ENCODE measurements at places on chromosomes 5 and 9.
A peak's percentile ranks its signal among the peaks of the same experiment; 100 is the strongest.

DNA sequence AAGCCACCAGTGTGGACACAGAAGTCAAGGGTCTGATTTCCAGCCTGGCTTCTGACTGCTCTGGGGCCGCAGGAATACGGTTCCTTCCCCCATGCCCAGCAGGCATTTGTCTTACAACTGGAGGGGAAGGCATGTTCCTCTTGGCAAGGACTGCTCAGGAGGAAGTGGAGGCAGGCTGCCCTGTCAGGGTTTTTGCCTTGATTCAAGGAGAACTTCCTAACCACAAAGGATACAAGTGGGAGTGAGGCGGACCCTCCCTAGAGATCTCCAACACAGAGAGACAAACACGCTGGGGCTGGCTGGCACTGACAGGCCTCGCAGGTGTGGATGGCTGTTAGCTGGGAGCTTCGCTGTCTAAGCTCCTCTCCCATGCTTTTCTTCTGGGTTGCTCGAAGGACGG, 19.1 kb downstream of the TGFBI start:
- H3K4me3 ChIP-seq = no peak overlapping the region
- no peaks in the 10 kb centered on the region for H3K36me3 ChIP-seq
- H3K4me1 ChIP-seq = peaks cover 2% of the 10 kb centered on the region
- no peak for DNase-seq
- peak overlapping the region; percentile 16 for H3K27ac ChIP-seq

GRCh38 chr9:21677387-21677786, 125.0 kb upstream of the MTAP start:
- peak overlapping the region; percentile 19 for H3K4me3 ChIP-seq
- H3K27me3 ChIP-seq = no peaks in the 10 kb centered on the region
- peak overlapping the region; percentile 28 for H3K27ac ChIP-seq

- H3K36me3 ChIP-seq = peaks cover 51% of the 10 kb centered on the region
- H3K27ac ChIP-seq = no peak overlapping the region
- no peak overlapping the region for H3K4me3 ChIP-seq
- no peaks in the 10 kb centered on the region for H3K4me1 ChIP-seq
Measured at GRCh38 chr5:1479581-1480188, 34.4 kb upstream of the SLC6A3 start.

DNA sequence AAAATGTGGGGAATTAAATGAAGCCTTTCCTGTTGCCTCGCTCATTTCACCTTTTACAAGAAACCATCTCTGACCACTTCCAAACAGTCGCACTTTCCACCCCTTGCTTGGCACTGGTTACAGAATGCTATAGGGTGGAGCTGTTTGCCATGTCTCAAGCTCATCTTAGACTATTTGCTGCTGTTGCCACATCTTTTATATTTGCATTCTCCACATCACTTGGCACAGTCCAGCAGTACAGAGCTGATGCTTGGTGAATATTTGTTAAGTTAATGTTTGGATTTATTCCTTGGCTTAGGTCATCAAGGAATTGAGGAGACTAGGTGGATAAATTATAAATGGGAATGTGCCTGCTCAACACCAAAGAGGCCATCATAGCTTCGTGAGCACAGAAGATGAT, 53.2 kb downstream of the GNA14 start:
- H3K4me1 ChIP-seq = peaks cover 62% of the 10 kb centered on the region
- H3K4me3 ChIP-seq = no peak overlapping the region
- no peaks in the 10 kb centered on the region for H3K27me3 ChIP-seq
- no peaks in the 10 kb centered on the region for H3K36me3 ChIP-seq
- no peak for DNase-seq

GRCh38 chr9:88221105-88221504, 82.8 kb upstream of the SPATA31C2 start:
- no peaks in the 10 kb centered on the region for H3K36me3 ChIP-seq
- no peak overlapping the region for H3K4me3 ChIP-seq
- no peaks in the 10 kb centered on the region for H3K4me1 ChIP-seq
- no peak overlapping the region for H3K27ac ChIP-seq
- no peak for DNase-seq

GRCh38 chr5:150442699-150443080, 6.8 kb downstream of the RPS14 start:
- no peaks in the 10 kb centered on the region for H3K27me3 ChIP-seq
- H3K36me3 ChIP-seq = peaks cover 39% of the 10 kb centered on the region
- DNase-seq = no peak
- no peak overlapping the region for H3K4me3 ChIP-seq
- peaks cover 1% of the 10 kb centered on the region for H3K4me1 ChIP-seq

GRCh38 chr5:178232124-178232919, at the start of gene PHYKPL:
TSS of gene PHYKPL (minus strand) at chr5:178232802. CDS start at chr5:178232550, 252 bp downstream.
- H3K27me3 ChIP-seq = no peaks in the 10 kb centered on the region
- peak within 1 kb of the TSS; percentile 67 for H3K4me3 ChIP-seq
- DNase-seq = no peak
- peaks cover 51% of the 10 kb centered on the region for H3K4me1 ChIP-seq
- peak within 1 kb of the TSS; percentile 88 for H3K27ac ChIP-seq

GRCh38 chr5:72042097-72042496, 65.2 kb upstream of the MAP1B start:
- H3K36me3 ChIP-seq = no peaks in the 10 kb centered on the region
- no peaks in the 10 kb centered on the region for H3K4me1 ChIP-seq
- no peak overlapping the region for H3K27ac ChIP-seq
- DNase-seq = no peak
- no peaks in the 10 kb centered on the region for H3K27me3 ChIP-seq

GRCh38 chr9:87710443-87710842, 15.5 kb upstream of the CTSL start:
- H3K27me3 ChIP-seq = no peaks in the 10 kb centered on the region
- H3K4me1 ChIP-seq = peaks cover 27% of the 10 kb centered on the region
- peaks cover 17% of the 10 kb centered on the region for H3K36me3 ChIP-seq
- DNase-seq = no peak
- no peak overlapping the region for H3K27ac ChIP-seq

DNA sequence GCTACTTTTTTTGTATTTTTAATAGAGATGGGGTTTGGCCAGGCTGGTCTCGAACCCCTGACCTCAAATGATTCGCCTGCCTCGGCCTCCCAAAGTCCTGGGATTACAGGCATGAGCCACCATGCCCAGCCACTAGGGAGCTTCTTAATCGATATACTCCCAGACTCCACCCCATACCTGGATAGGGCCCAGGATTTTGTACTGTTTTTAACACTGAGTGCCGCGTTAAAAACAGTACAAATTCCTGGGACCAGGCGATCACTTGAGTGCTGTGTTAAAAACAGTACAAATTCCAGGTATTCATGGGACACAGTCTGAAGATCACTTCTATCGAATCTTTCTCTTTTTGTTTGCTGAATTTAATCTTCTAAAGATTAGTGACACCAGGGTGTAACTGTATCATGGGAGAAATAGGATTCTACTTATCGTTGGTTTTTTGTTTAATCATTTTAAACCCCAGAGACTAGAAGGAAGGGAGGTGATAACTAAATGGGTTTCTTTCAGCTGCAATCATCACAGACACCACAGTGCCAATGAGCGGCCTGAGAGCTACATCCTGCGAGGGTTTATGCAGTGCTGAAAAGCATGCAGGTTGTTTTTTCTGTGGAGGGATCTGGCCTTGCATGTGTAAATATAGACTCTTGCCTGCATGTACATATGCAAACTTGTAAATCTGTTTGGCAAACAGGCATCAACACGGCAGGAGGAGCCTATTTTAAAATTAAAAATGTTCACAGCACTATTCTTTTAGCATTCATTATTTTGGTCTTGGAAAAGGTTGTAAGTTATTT, 303.8 kb upstream of the WWC1 start:
- no peak overlapping the region for H3K27ac ChIP-seq
- no peaks in the 10 kb centered on the region for H3K27me3 ChIP-seq
- DNase-seq = no peak

DNA sequence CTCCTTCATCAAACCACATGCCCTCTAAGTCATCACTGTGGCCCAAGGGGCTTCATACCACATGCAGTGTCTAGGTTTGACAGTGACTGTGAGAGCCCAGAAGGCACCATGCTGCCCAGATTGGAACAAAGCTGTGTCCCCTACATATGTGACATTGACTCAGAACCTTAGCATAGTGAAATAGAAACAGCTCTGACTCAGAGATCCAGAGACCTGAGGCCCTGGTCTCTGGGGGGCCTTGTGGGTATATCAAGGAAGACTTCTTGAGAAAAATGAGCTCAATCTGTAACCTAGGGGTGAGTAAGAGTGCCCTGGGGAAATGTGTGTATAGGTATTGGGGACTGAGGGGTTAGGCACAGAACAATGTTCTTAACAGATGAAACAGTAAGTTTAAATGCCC, 7.1 kb upstream of the ENTREP1 start:
- no peaks in the 10 kb centered on the region for H3K4me1 ChIP-seq
- H3K36me3 ChIP-seq = no peaks in the 10 kb centered on the region
- no peaks in the 10 kb centered on the region for H3K27me3 ChIP-seq
- DNase-seq = no peak

DNA sequence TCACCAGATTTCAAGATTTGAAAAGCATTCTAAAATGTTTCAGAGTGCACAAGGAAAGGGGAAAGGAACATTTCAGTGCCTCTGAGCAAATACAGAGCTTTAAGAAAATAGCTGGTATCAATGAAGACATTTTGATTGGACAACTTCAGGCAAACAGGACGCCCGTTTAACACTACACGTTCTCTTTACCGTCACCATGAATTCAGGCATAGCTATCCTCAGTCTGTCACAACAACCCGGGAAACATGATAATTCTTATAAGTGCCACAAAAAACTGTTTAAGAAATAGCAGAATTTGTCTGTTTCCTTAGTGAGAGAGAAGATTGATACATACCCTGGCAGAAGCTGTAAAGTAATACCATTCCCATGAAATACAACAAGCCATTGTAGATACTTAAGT, 392.4 kb upstream of the PDE4D start:
- H3K27me3 ChIP-seq = no peaks in the 10 kb centered on the region
- no peaks in the 10 kb centered on the region for H3K4me1 ChIP-seq
- no peaks in the 10 kb centered on the region for H3K36me3 ChIP-seq
- H3K4me3 ChIP-seq = no peak overlapping the region

GRCh38 chr5:102750151-102750834, 4.8 kb upstream of the PAM start:
- no peak overlapping the region for H3K27ac ChIP-seq
- H3K4me3 ChIP-seq = no peak overlapping the region
- no peaks in the 10 kb centered on the region for H3K27me3 ChIP-seq
- no peak for DNase-seq
- H3K36me3 ChIP-seq = no peaks in the 10 kb centered on the region
- peaks cover 12% of the 10 kb centered on the region for H3K4me1 ChIP-seq

DNA sequence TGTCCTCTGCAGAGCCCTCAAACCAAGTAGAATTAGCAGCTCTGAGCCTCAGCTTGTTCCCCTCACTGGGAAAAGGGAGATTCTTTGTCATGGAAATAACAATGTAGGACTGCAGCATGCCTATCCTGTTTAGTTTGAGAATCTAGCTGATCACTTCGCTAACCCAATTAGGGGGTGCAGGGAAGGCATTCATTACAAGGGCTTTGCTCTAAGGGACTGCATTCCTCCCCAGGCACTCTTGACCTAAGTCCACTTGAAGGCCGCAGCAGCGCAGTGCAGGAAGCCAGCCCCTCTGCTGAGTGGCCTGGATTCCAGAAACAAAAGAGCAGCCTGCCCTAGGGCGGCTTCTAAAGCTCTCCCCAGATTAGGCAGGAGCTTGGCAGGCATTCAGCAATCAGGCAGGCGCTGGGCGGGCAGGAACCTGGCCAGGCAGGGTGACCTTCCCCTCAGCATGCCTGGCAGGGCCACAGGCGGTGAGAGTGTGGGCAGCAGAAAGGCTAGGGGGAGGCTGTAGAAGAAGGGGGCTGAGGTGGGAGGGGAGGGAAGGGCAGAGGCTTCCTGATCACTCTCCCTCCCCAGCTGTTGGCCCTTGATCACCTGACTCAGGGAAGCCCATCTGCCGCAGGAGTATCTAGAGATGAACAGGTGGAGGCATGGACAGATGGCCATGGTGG, 24.8 kb downstream of the CCNJL start:
- H3K36me3 ChIP-seq = no peaks in the 10 kb centered on the region
- DNase-seq = no peak
- no peaks in the 10 kb centered on the region for H3K27me3 ChIP-seq
- H3K27ac ChIP-seq = peak overlapping the region; percentile 14
- H3K4me1 ChIP-seq = peaks cover 64% of the 10 kb centered on the region
- H3K4me3 ChIP-seq = peak overlapping the region; percentile 9

DNA sequence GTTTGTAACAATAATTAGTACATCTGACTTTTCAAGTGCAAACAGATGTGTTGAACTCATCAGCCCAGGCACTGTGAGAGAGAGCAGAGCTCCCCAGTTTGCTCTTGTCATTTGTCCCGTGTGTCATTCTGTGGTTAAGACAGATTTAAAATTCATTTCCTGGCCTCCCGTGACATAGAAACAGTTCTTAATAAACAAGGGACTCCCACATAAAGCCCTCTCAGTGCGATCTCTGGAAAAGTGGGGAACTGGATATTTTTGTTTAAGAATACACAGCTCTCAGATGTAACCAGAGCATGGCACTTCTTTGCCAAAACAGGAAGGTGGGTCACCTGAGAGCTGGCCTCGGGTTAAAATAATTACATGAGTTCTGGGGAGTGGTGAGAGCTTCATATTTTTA, 58.6 kb downstream of the PRKACG start:
- H3K27me3 ChIP-seq = no peaks in the 10 kb centered on the region
- no peak overlapping the region for H3K4me3 ChIP-seq
- DNase-seq = no peak
- H3K27ac ChIP-seq = no peak overlapping the region
- H3K36me3 ChIP-seq = no peaks in the 10 kb centered on the region
- no peaks in the 10 kb centered on the region for H3K4me1 ChIP-seq

DNA sequence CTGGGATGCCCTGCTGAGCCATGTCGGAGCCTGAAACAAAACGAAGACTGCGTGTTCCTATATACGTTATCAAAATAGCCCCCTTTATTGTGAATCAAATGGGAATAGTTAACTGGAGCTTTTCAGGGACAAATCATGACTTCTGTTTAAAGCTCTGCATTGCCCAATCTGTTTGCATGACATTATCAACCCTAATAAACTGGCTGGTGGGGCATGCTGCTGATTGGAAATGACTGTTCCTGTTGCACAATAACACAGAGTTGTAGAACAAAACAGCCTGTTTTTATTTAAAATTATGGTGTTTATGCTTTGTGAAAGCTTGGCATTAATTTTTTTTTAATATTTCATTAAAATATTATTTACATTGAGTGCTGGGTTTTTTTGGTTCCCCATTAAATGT, 215.5 kb downstream of the TMEM167A start:
- no peaks in the 10 kb centered on the region for H3K4me1 ChIP-seq
- H3K27ac ChIP-seq = no peak overlapping the region
- no peak overlapping the region for H3K4me3 ChIP-seq
- no peak for DNase-seq
- no peaks in the 10 kb centered on the region for H3K36me3 ChIP-seq

GRCh38 chr9:73116031-73116430, 35.6 kb upstream of the ANXA1 start:
- H3K4me1 ChIP-seq = peaks cover 9% of the 10 kb centered on the region
- no peak overlapping the region for H3K4me3 ChIP-seq
- no peaks in the 10 kb centered on the region for H3K36me3 ChIP-seq
- H3K27ac ChIP-seq = peak overlapping the region; percentile 72
- DNase-seq = no peak

- H3K27me3 ChIP-seq = no peaks in the 10 kb centered on the region
- H3K4me1 ChIP-seq = no peaks in the 10 kb centered on the region
- no peak overlapping the region for H3K4me3 ChIP-seq
- DNase-seq = no peak
- H3K27ac ChIP-seq = no peak overlapping the region
Measured at GRCh38 chr9:124688238-124688904, 82.7 kb downstream of the NR6A1 start.

All from esophagus squamous epithelium (tissue), 5 donors.